ENCODE measurements at places on chromosomes 4 and X.
A peak's percentile ranks its signal among the peaks of the same experiment; 100 is the strongest.

DNA sequence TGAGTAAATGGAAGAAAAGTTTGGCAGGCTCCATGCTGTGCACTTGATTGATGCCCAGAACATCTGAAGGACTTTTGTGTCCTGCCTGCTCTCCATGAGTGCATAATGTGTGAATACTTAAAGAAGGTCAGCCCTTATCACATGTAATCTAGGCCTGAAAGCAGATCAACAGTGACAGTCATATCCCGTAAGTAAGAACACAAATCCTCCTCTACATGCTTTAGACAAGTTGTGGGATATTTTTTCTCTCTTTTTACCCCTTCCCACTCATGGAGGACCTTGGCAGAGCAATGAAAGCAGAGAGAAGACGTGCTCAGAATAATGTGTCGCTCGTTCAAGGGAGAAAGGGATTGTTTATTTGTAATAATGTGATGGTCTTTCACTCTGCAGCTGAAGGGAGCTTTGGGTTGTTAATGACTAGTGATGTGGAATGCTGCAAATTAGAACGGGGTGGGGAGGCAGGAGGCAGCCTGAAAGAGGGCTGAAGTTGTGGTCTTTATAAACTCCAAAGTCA is 286.6 kb downstream of the BMPR1B start:
- DNase-seq, result no peak

GRCh38 chr4:184824776-184825084 is 1.0 kb downstream of the ACSL1 start:
- DNase-seq, result no peak

DNA sequence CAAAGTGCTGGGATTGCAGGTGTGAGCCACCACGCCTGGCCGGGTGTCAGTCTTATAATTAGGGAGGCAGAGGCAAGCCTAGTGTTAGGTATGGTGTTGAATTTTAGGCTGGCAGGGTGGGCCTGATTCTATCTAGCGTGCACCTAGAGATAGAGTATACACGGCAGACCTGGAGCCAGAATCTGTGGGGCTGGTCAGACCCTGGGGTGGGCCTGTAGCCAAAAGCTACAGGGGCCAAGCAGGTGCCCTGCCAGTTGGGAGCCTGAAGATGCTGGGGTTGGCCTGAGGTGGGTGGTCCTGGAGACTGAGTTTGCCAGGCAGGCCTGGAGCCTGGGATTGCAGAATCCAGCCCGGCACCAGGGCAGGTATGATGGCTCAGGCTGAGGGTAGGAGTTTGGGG is 1580.3 kb downstream of the ARAP2 start:
- no peak for DNase-seq

GRCh38 chrX:46796574-46797191 is 37.8 kb upstream of the SLC9A7 start:
- DNase-seq, result peak; percentile 70

- DNase-seq, result no peak
Measured at GRCh38 chr4:54879576-54879975, 221.8 kb downstream of the KIT start.

- no peak for DNase-seq
Measured at GRCh38 chr4:179307297-179308136, 1865.3 kb upstream of the AGA start.

- DNase-seq, result no peak
Measured at GRCh38 chrX:12360383-12360782, 222.1 kb downstream of the FRMPD4 start.

GRCh38 chr4:143355540-143356217 is 19.0 kb downstream of the GAB1 start:
- no peak for DNase-seq

DNA sequence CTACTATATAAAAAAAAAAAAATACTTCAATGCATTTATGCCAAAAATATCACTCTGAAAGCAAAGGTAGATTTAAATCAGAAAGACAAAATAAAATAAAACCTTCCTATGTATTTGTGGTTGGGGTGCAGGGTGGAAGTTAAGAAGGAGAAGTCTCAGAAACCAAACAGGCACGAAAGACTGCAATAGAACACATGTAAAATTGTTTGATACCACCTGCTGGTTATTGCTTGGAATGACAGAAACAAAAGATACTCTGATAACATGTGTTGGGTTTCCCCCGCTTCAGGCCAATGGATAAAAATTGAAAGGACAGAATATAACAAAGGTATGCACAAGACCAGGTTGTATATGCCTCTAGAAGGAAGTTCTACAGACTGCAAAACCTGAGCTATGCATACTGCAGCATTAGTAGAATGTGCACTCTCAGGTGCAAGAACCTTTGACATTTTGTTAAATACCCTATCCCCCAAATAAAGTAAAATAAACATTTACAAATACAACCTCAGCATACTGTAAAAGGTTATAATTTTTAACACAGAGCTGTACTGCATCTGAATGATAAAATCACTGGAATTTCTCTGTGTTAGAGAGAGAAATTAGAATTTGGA is 118.8 kb downstream of the GABRA2 start:
- DNase-seq, result peak; percentile 17

- no peak for DNase-seq
Measured at GRCh38 chrX:154040863-154041262, 21.2 kb upstream of the IRAK1 start.

GRCh38 chr4:68416591-68416990 is 30.7 kb upstream of the TMPRSS11E start:
- no peak for DNase-seq

DNA sequence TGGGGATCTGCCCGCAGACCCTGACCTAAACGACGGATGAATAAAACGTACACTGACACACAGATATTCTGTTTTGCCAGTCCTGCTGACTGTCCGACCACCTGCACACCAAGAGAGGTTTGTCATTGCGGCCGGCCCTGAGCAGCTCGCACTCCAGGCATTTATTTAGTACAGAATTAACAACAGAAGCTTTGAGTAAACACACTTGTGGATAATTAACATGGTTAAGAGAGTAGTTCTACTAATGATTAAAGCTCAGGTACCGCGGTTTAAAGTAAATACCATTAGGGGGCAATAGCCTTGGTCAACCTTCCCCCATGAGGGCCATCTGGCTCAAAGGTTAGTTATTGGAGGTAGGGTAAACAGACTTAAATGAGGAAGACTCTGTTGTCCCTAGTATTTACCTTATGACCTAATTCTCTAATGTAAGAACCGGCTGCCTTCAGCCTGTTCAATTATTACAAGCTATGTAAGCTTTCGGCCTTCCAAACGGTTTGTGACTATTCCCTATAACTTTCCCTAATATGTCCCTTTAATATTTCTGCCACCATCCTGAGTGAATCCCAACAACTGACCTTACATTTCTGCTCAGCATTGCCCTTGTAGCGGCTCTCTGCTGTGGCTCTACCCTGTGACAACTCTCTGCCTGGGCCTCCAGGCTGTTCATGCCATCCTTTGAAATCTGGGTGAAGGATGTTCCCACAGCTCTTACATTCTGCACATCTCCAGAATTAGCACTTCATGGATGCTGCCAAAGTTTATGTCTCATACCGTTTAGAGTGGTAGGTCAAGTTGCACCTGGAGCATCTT is 46.9 kb upstream of the SYTL5 start:
- DNase-seq, result no peak

DNA sequence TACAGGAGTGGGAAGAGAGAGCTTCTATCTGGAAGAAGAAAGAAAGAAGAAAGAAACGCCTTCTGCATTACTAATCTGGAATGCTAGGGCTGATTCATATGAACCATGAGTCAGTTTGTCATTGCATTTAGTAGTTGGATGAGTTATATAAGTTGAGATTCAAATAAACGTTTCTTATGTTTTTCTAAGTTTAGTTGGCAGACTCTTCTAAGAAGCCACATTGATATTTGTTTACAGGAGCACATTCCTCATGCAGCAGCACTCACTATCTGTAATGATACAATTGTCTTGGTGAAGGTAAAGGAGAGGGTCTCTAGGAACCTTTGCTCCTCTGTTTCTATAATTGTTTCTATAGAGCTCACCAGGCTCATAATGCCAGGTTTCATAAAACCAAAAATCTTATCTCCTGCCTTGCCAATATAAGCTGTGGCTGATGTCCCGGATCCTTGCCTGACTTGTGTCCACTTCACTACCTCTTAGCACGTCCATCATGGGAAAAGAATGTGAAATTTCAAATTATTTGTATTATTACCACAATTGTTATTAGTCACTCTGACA is 39.5 kb downstream of the HOPX start:
- no peak for DNase-seq

DNA sequence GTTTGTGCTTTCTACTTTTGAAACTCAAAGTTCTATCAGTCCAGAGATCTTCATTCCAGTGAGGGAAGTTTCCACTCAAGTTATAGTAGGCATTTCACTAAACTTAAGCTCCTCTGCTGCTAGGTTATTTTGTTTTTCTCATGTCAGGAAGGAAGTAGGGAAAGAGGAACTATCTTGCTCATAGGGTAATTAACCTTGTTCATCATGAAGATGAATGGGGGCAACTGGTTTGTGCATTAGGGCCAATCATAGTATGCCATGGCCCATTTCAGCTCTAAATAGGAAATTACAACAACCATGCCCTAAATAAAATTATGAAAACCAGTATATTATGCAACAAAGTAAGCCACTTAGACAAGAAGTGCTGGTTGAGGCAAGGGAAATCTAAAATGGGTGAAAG is 804.7 kb upstream of the NDST4 start:
- no peak for DNase-seq

DNA sequence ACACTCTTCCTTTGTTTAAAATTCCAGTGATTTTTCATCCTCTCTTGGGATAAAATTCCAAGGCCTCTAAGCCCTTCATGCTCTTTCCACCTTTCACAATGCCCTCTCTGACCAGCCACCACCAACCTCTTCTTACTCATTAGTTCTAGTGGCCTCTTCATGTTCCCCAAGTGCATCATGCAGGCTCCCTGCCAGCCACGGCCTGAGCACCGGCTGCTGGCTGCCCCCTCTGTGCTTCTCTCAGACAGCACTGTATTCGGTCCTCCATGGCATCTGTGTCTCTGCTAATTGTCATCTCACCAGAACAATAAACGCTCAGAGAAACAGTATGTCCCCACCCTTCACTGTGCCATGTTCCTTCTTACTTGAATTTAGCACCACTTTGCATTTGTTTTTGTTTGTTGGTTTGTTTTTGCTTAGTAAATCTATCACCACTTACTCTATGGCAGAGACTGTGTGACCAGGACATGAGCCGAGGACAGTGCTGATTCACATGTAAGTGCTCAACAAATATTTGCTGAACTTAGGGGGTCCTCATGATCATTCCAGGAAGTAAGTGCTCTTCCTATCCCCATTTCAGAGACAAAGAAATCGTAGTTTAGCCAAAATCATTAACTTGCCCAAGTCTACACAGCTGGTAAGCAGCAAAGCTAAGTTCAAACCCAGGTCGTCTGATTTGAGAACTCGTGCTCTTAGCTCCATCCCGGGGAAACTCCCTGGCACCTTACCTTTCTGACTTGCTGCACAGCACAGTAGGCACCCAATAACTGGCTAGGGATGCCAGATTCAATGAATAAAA is 77.1 kb upstream of the UCP1 start:
- DNase-seq, result no peak

DNA sequence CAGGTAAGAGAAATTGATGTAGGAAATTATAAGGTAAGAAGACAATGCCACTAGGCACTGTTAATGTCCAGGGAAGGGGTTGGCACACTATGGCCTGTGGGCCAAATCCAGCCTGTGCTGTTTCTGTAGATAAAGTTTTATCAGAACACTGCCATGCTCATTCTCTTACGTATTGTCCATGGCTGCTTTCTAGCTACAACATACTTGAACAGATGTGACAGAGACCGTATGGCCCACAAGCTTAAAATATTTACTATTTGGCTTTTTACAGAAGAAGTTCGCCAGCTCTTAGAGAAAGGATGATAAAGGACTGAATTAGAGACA is 168.0 kb downstream of the CDS1 start:
- no peak for DNase-seq

DNA sequence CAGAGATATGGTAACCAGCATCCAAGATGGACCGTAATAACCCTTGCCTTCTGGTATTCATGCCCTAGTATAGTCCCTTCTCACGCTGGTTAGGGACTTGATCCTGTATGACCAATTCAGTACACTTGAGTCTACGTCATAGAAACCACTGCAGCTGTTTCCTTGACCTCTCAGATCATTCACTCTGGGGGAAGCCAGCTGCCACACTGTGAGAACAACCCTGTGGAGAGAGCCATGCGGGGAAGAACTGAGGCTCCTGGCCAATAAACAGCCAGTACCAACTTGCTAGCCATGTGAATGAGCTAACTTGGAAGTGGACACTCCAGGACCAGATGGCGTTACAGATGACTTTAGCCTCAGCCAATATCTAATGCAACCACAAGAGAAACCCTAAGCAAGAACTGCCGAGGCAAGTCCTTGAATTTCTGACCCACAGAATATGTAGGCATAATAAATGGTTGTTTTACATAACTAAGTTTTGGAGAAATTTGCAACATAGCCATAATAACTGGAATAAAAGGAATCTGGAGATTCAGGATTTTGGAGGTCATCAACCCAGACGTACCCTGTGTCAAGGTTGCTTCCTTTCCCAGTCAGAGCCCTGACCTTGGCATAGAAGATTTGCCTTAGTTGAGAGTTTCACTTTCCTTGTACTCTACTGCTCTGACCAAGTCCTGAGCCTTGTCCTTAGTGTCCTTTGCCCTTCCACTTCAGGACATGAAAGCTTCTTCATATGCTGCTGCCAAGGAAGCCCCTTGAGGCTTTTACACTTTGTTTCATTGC is 87.3 kb upstream of the ZNF81 start:
- DNase-seq, result peak; percentile 72

- peak; percentile 16 for DNase-seq
Measured at GRCh38 chrX:107451731-107452130, 2.3 kb downstream of the FRMPD3 start.

DNA sequence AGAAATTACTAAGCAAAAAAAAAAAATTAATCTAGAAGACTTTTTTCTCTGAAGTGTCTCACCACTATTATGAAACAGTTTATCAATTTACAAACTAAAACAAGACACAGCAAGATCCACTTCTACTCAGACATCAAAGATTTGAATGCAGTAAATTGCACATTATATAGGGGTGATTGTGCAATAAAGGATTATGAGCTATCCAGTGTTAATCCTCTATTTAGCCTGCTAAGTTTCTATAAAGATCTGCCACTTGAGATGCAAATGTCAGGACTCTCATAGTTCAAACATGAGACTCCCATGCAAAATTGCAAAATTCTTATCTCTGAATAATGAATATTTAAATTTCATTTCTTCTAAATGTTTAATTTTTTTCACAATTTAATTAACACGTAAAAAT is 2.2 kb downstream of the TECRL start:
- DNase-seq, result peak; percentile 26

GRCh38 chr4:89438102-89438831 is 130.7 kb upstream of the GPRIN3 start:
- DNase-seq, result peak; percentile 40

- DNase-seq, result peak; percentile 70
Measured at GRCh38 chrX:68693481-68694434, 46.3 kb downstream of the STARD8 start.
